Mucosa of descending colon (tissue), 3 donors: ENCODE measurements at places on chromosomes 12 and 14. TPM values are rescaled to one million over a fixed set of nuclear protein-coding genes. Genes with fewer than 3 reads are reported as not detected.

DNA sequence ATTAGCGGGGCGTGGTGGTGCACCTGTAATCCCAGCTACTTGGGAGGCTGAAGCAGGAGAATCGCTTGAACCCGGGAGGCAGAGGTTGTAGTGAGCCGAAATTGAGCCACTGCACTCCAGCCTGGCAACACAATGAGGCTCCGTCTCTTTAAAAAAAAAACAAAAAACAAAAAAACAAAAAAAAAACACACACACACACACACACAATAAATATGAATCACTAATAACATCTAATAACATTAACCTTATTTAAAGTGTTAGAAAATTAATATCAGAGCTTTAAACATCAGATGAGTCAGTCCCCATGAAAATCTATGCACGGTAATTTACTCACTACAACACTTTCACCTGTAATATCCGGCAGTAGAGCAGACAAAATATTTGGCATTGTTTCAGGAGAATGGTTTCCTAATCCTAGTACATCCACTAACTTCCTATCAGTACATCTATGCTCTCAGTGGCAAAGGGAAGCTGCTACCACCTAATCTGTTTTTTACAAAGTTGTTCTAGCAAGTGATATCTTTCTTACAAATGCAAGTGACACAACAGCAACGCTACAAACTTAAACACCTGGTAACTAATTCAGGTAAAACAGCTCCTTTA is 36.2 kb downstream of the MED13L start:
- DNase-seq: no peak

DNA sequence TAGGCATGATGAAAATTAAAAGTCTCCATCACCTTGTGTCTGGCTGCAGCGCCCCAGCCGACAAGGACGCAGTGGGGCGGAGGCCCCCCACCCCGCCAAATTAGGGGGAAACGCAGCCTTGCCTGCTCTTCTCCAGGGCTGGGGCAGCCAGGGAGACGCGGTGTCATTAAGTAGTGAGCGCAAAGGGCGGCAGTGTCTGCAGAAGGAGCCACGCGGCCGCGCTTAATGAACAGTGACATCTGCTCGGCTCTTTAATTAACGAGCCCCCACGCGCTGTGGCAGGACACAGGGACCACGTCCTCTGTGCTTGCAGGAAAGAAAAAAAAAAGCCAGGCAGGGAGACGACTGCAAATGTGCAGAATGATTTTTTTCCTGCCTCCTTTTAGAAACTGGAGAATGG is 93.4 kb upstream of the NCOR2 start:
- DNase-seq: no peak

- DNase-seq: no peak
These were observed 8.5 kb upstream of the STON2 start for GRCh38 chr14:81408595-81408994.

GRCh38 chr12:2812290-2813213 is at the start of gene ITFG2:
TSS of gene ITFG2 (plus strand) at chr12:2812668. CDS start at chr12:2812761, 93 bp downstream.
- peak; percentile 99 for DNase-seq

DNA sequence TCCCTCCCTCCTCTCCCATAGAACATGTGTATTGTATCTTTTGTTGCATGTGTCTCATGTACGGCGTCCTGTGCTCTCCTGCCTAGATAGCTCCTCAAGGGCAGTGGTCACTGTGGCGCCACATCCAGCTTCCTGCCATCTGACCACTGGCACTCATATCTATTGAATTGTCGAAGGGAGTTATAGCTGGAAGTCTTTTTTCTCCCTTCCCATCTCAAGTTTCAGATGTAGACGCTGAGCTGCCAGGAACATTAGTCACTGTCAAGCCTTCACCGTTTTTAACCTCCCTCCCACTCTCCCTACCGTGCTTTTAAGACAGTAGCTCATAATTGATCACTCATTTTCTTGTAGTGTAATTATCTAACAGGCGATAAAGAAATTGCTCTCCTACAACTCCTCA is 33.0 kb downstream of the MTHFD1 start:
- no peak for DNase-seq

DNA sequence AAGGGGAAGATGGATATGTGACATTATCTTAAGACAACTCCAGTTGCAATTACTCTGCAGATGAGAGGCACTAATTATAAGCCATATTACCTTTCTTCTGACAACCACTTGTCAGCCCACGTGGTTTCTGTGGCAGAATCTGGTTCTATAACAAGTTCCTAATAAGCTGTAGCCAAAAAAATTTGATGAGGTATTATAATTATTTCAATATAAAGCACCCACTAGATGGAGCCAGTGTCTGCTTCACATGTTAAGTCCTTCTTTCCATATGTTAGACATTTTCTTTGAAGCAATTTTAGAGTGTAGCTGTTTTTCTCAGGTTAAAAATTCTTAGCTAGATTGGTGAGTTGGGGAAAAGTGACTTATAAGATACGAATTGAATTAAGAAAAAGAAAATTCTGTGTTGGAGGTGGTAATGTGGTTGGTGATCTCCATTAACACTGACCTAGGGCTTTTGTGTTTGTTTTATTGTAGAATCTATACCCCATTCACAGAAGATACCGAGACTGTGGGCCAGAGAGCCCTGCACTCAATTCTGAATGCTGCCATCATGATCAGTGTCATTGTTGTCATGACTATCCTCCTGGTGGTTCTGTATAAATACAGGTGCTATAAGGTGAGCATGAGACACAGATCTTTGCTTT is 36.9 kb downstream of the PSEN1 start:
- DNase-seq: no peak

GRCh38 chr12:28082096-28082495 is 108.2 kb upstream of the CCDC91 start:
- no peak for DNase-seq

DNA sequence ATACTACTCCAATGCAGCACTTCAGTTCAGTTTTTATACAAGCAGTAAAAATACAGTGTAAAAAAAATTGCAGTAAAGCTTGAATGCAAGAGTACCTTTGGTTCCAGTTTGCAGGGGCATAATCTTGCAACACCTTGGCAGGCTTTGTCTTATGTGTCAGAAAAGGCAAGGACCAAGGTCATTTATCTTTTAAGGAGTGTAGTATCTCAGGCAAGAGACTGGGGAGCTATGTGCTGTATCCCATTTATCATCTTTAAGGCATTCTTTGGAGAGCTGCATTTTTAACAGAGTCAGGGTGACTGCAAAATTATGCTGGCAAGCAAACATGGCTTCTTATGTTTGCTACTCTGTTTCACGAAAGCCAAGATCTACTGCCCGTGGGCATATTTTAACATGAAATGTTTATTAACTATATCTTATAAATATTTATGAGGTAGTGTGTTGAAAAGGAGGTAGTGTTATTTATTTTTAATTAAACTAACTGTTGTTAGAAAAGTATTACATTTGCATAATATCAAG is 14.8 kb upstream of the DLGAP5 start:
- DNase-seq: no peak

GRCh38 chr12:109888179-109889020 is 8.1 kb upstream of the GLTP start:
- DNase-seq: no peak

DNA sequence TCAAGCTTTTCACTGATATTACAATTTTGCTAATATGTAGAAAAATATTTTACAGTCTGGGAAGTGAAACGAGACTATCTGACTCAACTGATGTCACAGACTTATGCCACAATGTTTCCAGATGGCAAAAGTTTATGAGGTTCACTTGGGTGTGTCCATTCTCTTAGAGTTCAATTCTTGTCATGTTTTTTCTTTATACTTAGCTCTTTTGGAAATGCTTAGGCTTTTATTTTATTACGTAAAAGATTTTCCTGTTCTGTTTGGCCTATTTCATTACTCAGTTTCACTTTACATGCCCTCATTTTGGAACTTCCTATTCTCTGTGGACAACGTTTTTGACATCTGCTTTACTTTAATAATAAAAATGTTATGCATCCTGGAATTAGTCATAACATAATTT is 2.1 kb upstream of the PDZRN4 start:
- no peak for DNase-seq

Gene KRT2
- total RNA-seq: 0.12 TPM

GRCh38 chr12:116184763-116185162 is 92.7 kb downstream of the MED13L start:
- no peak for DNase-seq

Gene KNTC1
- total RNA-seq: 16.2 TPM

DNA sequence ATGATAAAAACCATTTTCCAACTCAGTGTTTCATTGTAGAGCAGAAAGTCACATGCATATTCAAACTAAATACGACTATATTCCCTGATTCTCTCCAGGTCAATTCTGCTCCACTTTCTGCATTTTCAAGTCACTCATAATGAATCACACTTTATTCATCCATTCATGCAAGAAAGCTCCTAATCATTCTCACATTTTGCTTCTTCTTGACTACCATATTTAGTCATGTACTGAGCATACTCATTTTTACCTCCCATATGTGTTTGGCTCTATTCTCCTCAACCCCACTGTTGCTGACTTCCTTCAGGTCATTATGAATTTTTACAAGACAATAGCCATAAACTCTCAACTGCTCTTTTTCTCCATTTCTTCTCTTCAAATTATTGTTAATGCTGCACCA is 43.4 kb upstream of the PIK3C2G start:
- DNase-seq: no peak

- peak; percentile 63 for DNase-seq
These were observed 1.7 kb upstream of the TNS2 start for GRCh38 chr12:53048033-53048779.

Gene MGP
- 121 TPM for total RNA-seq

Gene CD163
- 7.6 TPM for total RNA-seq

DNA sequence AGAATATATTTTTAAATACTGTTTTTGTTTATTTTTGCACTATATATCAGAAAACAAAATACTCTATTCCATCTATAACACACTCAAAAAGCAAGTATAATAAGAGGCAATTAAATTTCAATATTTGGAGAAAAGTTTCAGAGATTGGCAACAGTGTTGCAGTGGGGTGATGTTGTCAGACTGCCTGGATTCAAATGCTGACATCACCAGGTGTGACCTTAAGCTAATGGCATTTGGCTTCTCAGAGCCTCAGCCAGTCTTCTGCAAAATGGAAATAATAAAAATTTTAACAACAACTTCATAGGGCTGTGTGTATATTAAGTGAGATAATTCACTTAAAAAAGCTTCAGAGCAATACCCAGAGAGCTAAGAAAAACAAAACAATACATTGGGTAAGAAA is 74.7 kb downstream of the TMTC1 start:
- no peak for DNase-seq

Gene ASB2
- 8.8 TPM for total RNA-seq

Gene MYF5
- not detected for total RNA-seq

- DNase-seq: no peak
These were observed 342.0 kb downstream of the SEC23A start for GRCh38 chr14:38761033-38761432.

GRCh38 chr14:21780429-21781084 is 106.9 kb upstream of the OR4E1 start:
- DNase-seq: no peak

Gene GYS2
- not detected for total RNA-seq

DNA sequence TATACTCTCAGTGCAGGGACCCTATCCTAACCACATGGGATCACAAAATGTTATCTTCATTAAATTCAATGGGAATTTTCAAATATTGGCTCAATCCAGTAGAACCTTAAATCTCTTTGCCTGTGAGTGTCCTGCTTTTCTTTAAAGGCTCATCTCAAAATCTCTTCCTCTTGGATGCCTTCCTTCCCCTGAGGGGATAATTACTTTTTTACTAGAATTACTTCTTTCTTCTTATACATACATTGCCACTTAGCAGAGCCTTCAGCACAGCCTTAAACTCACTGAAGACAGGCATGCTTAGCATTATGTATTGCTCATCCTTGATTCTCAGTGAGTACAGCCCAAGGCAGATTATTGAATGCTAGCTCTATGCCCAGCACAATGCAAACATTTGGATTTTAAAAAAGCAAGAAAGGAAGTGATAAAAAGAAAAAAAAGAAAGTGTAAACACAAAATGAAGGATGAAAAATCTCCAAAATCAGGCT is 1918.0 kb upstream of the FLRT2 start:
- no peak for DNase-seq

DNA sequence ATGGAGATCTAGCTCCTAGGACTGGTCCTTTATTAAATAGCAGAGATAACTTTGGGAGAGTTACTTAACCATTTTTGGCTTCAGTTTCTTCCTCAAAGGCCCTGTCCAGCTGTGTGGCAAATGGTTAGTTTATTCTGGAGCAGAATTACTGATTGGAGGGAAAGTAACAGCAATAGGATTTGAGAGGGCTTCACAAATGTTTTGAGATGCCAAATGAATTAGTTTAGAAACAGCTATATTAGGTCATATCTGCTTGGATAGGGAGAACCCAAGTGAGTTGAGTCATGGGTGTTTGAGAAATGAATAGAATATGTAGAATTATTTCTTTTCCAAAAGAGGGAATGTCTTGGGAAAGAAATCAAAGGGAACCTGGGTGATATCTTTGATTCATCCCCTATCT is 17.5 kb downstream of the RASSF3 start:
- no peak for DNase-seq

DNA sequence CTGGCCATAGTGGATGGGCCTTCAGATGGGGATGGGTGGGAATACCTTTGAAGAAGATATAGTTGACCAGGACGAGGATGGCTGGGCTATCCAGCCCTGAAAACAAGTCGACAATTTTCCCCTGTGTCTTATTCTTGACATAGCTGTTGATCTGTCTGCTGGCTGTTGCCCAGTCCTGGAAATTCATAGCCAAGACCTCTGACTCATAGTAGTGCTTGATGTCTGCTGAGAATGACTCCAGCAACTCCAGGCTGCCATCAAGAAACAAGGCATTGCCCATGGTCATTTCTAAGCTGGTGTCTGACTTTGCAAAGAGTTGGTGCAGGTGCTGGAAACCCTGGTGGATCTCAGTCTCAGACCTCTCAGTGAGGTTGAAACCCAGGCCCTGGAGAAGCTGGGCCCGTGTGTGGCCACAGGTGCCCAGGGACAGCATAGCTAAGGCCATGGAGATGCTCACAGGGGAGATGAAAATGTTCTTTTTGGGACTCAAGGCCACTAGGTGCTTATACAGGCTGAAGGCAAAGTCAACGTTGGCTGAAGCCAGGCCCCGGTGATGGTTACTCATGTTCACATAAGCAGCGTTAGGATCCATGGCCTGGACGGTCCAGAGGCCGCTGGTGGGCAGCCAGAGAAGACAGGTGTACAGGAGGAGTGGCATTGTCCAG is 9.0 kb downstream of the SERPINA6 start:
- DNase-seq: no peak

- DNase-seq: peak; percentile 38
These were observed 12.7 kb downstream of the PPP1R36 start for GRCh38 chr14:64562436-64562835.

DNA sequence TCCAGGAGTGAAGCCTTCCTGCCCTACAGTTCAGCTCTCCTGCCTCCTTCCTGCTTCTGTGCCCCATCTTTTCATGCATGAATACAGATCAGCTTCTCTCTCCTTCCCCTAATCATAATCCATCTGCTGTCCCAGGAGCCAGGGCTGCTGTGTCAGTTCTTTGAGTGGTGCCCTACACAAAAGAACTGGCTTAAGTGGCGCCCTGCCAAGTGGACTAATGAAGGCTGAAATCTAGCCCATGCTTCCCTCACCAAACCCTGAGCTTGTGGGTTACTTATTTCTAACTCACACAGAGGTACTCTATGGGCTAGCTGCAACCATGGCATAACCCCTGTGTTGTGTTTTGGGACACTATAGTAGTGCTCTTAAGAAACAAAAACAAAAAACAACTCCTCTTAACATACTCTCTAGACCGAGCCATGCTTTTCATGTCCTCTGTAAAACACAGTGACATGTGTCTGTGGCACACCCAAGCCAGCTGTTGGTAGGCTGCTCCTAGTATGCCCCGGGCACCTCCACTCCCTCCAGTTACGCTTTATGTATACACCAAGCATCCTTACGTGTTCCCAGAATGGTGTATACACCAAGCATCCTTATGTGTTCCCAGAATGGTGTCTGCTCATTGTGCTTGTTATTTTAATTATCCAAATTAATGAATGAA is 19.3 kb upstream of the ETV6 start:
- DNase-seq: no peak
